ENCODE measurements at places on chromosomes 4 and X. TPM values are rescaled to one million over a fixed set of nuclear protein-coding genes. Genes with fewer than 3 reads are reported as not detected.

Gene OSTC
- 260 TPM for polyA plus RNA-seq

Gene ERAS
- not detected for polyA plus RNA-seq

Gene PAGE1
- not detected for polyA plus RNA-seq

Gene CYBB
- polyA plus RNA-seq = 11.0 TPM

Gene DOCK11
- 20.9 TPM for polyA plus RNA-seq

Gene MAGED2
- 664 TPM for polyA plus RNA-seq

Gene ASB9
- polyA plus RNA-seq = 11.5 TPM

Gene IL2
- polyA plus RNA-seq = not detected

Gene NXF2B
- 0.69 TPM for polyA plus RNA-seq

Gene LINC00632
- polyA plus RNA-seq = 17.2 TPM

Gene GLOD5
- polyA plus RNA-seq = 1.5 TPM

Gene RNF128
- polyA plus RNA-seq = 13.9 TPM

Gene MUC7
- polyA plus RNA-seq = not detected

Gene RHOXF1
- not detected for polyA plus RNA-seq

Gene ATOH1
- not detected for polyA plus RNA-seq
